ENCODE measurements at places on chromosomes 4 and X. TPM values are rescaled to one million over a fixed set of nuclear protein-coding genes. Genes with fewer than 3 reads are reported as not detected.
A peak's percentile ranks its signal among the peaks of the same experiment; 100 is the strongest.

DNA sequence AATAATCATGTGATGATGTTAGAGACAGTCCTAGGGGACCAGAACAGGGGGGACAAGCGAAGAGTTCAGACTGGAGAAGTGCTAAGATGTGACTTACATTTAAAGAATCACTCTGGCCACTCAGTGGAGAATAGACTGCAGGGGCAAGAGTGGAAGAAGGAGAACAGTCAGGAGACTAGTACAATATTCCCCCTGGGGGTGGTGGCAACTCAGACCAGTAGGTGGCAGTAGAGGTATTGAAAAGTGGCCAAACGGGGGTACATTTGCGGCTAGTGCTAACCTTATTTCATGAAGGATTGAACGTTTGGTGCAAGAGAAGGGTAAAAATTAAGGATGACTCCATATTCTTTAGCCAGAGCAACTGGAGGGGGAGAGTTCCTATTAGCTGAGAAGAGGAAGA is 2.7 kb upstream of the BMX start:
- H3K27me3 ChIP-seq: peaks cover 23% of the 10 kb centered on the region
- H3K4me1 ChIP-seq: peaks cover 7% of the 10 kb centered on the region
- no peak overlapping the region for H3K27ac ChIP-seq
- H3K4me3 ChIP-seq: peak overlapping the region; percentile 21
- H3K36me3 ChIP-seq: no peaks in the 10 kb centered on the region

GRCh38 chrX:140723121-140723715 is 13.7 kb downstream of the LINC00632 start:
- H3K4me1 ChIP-seq: no peaks in the 10 kb centered on the region
- H3K4me3 ChIP-seq: no peak overlapping the region
- no peak overlapping the region for H3K27ac ChIP-seq
- no peak for DNase-seq

GRCh38 chr4:77074981-77075855 is 571 bp downstream of the CCNI start:
- no peaks in the 10 kb centered on the region for H3K27me3 ChIP-seq
- peaks cover 24% of the 10 kb centered on the region for H3K4me1 ChIP-seq
- peaks cover 9% of the 10 kb centered on the region for H3K36me3 ChIP-seq
- H3K27ac ChIP-seq: peak overlapping the region; percentile 100

GRCh38 chr4:44736900-44737299 is 10.5 kb upstream of the GNPDA2 start:
- H3K4me1 ChIP-seq: no peaks in the 10 kb centered on the region
- H3K27ac ChIP-seq: no peak overlapping the region
- H3K27me3 ChIP-seq: peaks cover 8% of the 10 kb centered on the region

DNA sequence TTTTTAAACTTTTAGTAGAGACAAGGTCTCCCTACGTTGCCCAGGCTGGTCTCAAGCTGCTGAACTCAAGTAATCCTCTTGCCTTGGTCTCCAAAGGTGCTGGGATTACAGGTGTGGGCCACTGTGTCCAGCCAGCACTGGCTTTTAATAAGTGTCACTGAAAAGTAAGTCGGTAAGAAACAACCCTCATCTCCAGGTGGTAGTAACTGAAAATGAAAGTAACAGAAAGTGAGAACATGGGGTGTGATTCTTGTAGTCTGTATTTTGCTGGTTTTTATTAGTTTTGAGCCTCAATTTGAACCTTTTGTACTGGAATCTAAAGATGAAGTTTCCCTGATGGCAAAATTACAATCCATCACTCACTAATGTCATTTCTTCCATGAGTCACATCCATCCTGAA is 238.1 kb upstream of the AGA start:
- no peaks in the 10 kb centered on the region for H3K36me3 ChIP-seq
- no peaks in the 10 kb centered on the region for H3K4me1 ChIP-seq
- no peak for DNase-seq
- H3K27ac ChIP-seq: no peak overlapping the region
- H3K4me3 ChIP-seq: no peak overlapping the region
- no peaks in the 10 kb centered on the region for H3K27me3 ChIP-seq

DNA sequence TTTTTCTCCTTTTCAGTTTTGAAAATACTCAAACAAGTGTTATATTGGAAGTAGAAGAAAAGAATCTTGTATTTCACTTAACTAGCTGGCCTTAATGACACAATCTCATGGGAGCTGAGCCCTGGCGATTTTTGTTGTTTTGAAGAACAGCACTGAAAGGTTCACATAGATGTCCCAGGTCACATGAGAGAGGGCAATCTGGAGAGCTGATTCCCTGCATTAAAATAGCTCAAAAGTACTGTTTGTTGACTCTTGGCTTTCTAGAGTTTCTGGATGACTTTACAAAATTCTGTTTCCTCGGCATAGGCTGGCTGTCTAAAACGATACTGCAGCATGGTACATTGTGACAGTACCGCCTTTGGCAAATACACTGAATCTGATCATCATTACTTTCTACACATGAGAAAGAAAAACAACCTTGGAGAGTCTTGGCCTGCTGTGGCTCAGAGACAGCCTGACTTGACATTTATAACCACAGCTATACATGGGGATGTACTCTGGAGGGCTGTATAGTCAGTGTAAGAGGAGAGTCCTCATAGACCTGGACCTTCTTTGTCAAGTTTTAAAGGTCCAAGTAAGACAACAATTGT is 119.8 kb upstream of the PDLIM3 start:
- no peak for DNase-seq
- H3K4me3 ChIP-seq: no peak overlapping the region
- H3K4me1 ChIP-seq: no peaks in the 10 kb centered on the region
- H3K36me3 ChIP-seq: no peaks in the 10 kb centered on the region
- no peak overlapping the region for H3K27ac ChIP-seq

- H3K4me1 ChIP-seq: peaks cover 6% of the 10 kb centered on the region
- no peaks in the 10 kb centered on the region for H3K27me3 ChIP-seq
- DNase-seq: no peak
- no peak overlapping the region for H3K4me3 ChIP-seq
- H3K36me3 ChIP-seq: peaks cover 4% of the 10 kb centered on the region
- H3K27ac ChIP-seq: no peak overlapping the region
Observed at GRCh38 chr4:3237712-3238560, 11.0 kb upstream of the MSANTD1 start.

Gene H2BW2
- total RNA-seq: not detected

Gene SPANXN3
- not detected for total RNA-seq

Gene HMX1
- total RNA-seq: not detected

All from activated naive CD8-positive, alpha-beta T cell treated with anti-CD3 and anti-CD28 coated beads, Interleukin-2, amount 10 ng/mL, durations not matched to agents 7 days and 5 days (primary cell).